ENCODE measurements at places on chromosomes 5 and 9.

DNA sequence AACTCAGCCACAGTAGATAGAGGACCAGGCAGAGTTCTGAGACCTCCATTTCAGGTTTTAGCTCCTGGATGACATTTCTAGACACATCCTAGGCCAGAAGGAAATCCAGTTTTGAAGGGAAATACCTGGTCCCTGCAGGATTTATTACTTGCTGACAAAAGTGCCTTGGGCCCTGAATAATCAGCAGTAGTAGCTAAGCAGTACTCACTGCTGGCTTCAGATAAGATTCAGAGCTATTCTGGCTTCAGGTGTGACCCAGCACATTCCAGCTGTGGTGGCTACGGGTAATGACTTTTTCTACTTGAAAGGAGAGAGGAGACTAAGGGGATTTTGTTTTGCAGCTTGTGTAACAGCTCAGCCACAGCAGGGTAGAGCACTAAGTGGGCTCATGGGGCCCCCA, 34.0 kb downstream of the NDUFAF2 start:
- DNase-seq, result no peak

DNA sequence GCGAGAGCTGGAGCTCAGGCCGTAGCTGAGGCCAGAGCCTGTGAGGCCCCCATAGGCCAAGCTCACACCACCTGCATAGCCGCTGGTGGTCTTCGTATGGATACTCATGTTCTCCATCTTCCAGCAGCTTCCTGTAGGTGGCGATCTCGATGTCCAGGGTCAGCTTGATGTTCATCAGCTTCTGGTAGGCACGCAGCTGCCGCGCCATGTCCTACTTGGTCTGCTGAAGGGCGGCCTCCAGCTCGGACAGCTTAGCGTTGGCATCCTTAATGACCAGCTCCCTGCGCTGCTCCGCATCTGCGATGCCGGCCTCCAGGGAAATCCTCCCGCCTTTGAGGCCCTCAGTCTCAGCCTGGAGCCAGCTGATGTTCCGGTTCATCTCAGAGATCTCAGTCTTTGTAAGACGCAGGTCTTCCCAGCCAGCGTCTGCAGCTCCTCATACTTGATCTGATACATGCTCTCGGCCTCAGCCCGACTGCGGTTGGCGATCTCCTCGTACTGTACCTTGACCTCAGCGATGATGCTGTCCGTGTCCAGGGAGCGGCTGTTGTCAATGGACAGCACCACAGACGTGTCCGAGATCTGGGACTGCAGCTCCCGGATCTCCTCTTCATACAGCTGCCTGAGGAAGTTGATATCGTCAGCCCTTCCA, 172.1 kb downstream of the PPP2R2B start:
- DNase-seq, result no peak

DNA sequence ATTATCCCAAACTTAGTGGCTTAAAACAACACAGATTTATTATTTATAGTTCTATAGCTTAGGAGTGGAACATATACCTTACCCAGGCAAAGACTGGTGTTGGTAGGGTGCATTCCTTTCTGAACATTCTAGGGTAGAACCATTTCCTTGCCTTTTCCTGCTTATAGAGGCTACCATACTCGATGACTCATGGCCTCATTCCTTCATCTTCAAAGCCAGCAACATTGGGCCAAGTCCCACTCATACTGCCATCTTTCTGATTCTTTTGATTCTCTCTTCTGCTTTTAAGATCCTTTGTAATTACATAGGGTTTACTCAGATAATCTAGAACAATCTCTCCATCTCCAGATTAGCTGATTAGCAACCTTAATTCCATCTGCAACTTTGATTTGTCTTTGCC, 452.7 kb upstream of the KLF4 start:
- no peak for DNase-seq

GRCh38 chr5:161498531-161498930, 48.0 kb downstream of the GABRB2 start:
- DNase-seq, result no peak

DNA sequence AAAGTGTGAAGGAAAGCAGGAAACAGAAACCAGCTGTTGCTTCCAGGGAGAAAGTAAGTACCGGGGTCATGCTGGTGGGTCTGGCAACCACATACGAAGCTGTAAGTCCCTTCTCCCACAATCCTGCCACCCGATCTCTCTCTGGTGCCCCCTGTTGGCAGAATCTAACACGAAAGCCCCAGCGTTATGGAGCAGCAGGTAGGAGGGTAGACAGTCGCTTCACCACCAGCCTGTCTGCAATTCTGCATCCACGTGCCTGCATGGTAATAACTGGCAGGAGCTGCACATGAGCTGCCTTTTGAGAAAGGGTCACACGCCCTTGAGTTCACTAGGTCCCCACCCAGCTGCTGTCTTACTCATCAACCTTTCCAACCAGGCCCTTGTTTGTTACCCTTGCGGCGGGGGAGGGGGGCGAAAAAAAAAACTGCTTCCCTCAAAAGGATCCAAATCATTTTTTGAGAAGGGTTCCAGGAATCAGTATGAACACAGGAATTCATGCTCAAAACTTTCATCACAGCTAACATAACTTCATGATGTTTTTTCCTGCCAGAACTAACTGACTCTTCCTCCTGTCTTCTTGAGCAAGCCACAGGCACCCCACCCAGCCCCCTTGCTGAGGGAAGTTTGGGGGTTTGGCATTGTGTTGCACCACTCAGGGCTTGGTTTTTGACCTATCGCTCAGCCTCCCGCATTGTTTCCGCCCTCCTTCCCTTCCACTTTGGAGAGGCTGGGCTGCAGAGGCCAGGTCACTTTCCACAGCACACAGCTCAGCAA, 19.6 kb upstream of the TMEM252 start:
- peak; percentile 83 for DNase-seq

GRCh38 chr9:74282526-74283253, 214.4 kb upstream of the RORB start:
- DNase-seq, result no peak
